ENCODE measurements at places on chromosomes 12 and 14. TPM values are rescaled to one million over a fixed set of nuclear protein-coding genes. Genes with fewer than 3 reads are reported as not detected.

PZP gene
- total RNA-seq: 0.14 TPM

- H3K4me1 ChIP-seq: no peaks in the 10 kb centered on the region
- no peak overlapping the region for H3K27ac ChIP-seq
- DNase-seq: no peak
- H3K36me3 ChIP-seq: peaks cover 14% of the 10 kb centered on the region
- H3K27me3 ChIP-seq: no peaks in the 10 kb centered on the region
Measured at GRCh38 chr12:42362647-42363260, 36.8 kb downstream of the PPHLN1 start.

GRCh38 chr14:24943024-24943423, 106.9 kb downstream of the STXBP6 start:
- DNase-seq: no peak
- no peaks in the 10 kb centered on the region for H3K27me3 ChIP-seq
- H3K36me3 ChIP-seq: no peaks in the 10 kb centered on the region
- H3K27ac ChIP-seq: peak overlapping the region; percentile 0
- H3K4me1 ChIP-seq: peaks cover 25% of the 10 kb centered on the region

DNA sequence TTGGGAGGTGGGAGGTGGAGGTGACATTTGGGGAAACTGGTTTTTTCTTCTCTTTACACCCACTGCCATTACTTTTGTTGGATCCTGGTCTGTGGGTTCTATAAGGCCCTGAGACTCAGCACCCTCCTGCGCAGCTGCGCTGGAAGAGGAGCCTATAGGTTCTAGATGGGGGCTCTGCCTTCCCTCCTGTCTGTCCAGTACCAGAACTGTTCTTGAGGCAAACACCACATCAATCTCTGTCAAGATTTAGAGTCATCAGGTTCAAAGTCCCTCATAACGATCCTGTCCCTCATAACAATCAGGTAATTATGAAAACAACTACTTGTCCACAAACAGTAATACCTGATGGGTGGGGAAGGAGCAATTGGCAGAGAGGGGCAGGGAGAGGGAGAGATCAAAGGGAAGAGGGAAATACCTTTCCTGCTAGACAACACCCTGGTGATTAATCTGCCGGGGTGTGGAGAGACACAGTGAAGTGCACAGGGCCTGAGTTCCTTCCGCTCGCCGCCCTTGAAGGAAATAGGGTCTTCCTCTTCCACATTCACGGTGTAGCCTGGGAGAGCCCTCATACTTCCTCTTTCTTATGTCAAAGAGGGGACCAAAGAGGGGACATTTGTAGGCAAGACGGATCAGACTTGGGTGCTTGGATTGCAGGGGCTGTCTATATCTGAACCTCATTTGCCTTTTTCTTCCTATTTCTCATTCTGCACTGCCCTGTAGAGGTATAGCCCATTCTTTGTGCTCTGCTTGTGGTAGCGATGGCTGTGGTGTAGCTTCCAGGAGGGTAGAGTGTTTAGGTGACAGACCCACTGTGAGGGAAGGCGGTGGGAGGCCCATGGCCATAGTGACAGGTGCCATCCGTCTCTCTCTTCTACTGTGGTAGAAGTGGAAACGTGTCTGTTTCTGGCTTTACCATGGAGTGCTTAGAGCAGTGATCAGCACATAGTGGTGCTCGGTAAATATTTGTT, 12.6 kb downstream of the GPRC5A start:
- H3K27me3 ChIP-seq: no peaks in the 10 kb centered on the region
- DNase-seq: no peak
- no peak overlapping the region for H3K27ac ChIP-seq
- H3K4me3 ChIP-seq: no peak overlapping the region
- H3K36me3 ChIP-seq: no peaks in the 10 kb centered on the region

DNA sequence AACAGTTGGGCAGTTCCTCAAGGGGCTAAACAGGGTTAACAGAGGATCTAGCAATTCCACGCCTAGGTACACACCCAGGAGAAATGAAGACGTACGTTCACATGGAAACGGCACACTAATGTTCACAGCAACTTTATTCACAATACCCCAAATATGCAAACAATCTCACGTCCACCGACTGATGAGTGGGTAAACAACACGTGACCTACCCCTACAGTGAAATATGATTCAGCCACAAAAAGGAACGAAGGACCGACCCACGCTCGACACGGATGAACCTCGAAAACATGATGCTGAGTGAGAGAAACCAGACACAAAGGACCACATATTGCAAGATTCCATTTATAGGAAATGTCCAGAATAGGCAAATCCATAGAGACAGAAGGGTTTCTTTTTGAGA, 112.7 kb downstream of the NCOR2 start:
- DNase-seq: no peak
- H3K4me3 ChIP-seq: no peak overlapping the region
- H3K4me1 ChIP-seq: peaks cover 28% of the 10 kb centered on the region
- no peaks in the 10 kb centered on the region for H3K27me3 ChIP-seq
- no peak overlapping the region for H3K27ac ChIP-seq
